PC-3 (cell line): ENCODE measurements at places on chromosomes 4 and X. TPM values are rescaled to one million over a fixed set of nuclear protein-coding genes. Genes with fewer than 3 reads are reported as not detected.

Gene USP17L25
- not detected in 2 replicates for total RNA-seq

Gene TNIP3
- total RNA-seq, result not detected in 2 replicates

Gene PCDH10
- total RNA-seq, result 0.11 and 0.23 TPM in 2 replicates

Gene NDP
- 1.6 and 4.4 TPM in 2 replicates for total RNA-seq

Gene CPZ
- total RNA-seq, result 21.7 and 27.9 TPM in 2 replicates

Gene FAM149A
- total RNA-seq, result 0.22 TPM in 1 of 2 replicates, not detected in the other

Gene DMD
- total RNA-seq, result not detected in 2 replicates

Gene MID2
- 19.2 and 23.2 TPM in 2 replicates for total RNA-seq

Gene JAKMIP1
- 0.04 and 0.75 TPM in 2 replicates for total RNA-seq

Gene ANXA3
- total RNA-seq, result 223 and 263 TPM in 2 replicates

Gene TMPRSS11E
- total RNA-seq, result not detected in 2 replicates

Gene PRDM8
- 8.9 and 9.4 TPM in 2 replicates for total RNA-seq

Gene LRP2BP
- total RNA-seq, result 0.40 and 0.44 TPM in 2 replicates

Gene SATL1
- total RNA-seq, result not detected in 2 replicates

Gene GPC4
- total RNA-seq, result 4.0 and 6.4 TPM in 2 replicates

Gene AR
- not detected in 2 replicates for total RNA-seq

Gene GAB3
- total RNA-seq, result 3.1 TPM in 1 of 2 replicates, not detected in the other

Gene DYNLT3
- 29.6 and 44.0 TPM in 2 replicates for total RNA-seq

Gene GPR119
- total RNA-seq, result not detected in 2 replicates

Gene MAGEA6
- total RNA-seq, result 1.2 and 1.3 TPM in 2 replicates

Gene FAM9C
- total RNA-seq, result not detected in 2 replicates

Gene ANXA10
- 0.47 and 0.92 TPM in 2 replicates for total RNA-seq

Gene PLP1
- total RNA-seq, result not detected in 2 replicates

Gene FAM114A1
- total RNA-seq, result 21.5 and 25.0 TPM in 2 replicates

Gene GPR82
- total RNA-seq, result not detected in 2 replicates
